ENCODE measurements at places on chromosomes 3 and 15. TPM values are rescaled to one million over a fixed set of nuclear protein-coding genes. Genes with fewer than 3 reads are reported as not detected.

The SEMA5B gene
- 0.03 TPM for polyA plus RNA-seq

The HGD gene
- 48.8 TPM for polyA plus RNA-seq

DNA sequence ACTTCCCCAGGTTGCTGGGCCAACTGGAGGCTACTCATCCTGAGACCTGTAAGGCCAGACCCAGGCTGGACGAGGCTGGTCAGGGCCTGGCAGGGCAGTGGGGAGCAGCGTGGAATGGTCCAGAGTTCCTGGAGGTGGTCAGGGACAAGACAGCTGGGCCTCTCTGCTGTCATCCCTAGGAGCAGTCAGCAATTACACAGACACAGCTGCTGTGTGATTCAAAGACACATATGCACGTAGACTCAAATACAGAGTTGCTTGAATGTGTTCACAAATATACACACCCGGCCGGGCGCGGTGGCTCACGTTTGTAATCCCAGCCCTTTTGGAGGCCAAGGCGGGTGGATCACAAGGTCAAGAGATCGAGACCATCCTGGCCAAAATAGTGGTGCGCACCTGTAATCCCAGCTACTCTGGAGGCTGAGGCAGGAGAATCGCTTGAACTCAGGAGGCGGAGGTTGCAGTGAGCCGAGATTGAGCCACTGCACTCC, 1.5 kb upstream of the CD276 start:
- DNase-seq, result no peak

DNA sequence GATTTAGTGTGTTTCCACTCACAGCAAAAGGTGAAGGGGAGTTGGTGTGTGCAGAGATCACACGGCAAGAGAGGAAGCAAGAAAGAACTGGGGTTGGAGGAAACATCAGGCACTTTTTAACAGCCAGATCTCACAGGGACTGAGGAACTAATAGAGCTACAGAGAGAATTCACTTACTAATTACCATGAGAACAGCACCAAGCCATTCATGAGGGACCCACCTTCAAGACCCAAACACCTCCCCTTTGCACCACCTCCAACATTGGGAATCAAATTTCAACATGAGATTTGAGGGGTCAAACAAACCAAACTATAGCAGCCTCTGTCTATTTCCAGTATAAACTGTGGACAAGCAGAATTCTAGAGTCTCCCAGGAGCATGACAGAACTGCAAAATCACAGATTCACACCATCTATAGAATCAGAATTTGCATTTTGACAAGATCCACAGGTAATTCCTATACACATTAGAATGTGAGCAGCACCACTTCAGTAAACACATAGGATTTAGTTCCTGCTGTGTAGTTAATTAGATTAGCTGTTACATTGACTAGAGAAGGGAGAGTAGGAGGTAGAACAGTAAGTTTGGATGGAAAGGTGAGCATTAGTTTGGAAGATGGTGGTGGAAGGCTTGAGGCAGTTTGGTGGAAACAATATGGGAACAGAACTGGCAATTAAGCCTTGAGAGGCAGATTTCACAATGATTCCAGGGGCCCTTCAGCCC, 311.7 kb downstream of the NSUN3 start:
- DNase-seq, result no peak

- peak; percentile 27 for DNase-seq
These were observed 14.0 kb upstream of the SSUH2 start for GRCh38 chr3:8658306-8659212.

DNA sequence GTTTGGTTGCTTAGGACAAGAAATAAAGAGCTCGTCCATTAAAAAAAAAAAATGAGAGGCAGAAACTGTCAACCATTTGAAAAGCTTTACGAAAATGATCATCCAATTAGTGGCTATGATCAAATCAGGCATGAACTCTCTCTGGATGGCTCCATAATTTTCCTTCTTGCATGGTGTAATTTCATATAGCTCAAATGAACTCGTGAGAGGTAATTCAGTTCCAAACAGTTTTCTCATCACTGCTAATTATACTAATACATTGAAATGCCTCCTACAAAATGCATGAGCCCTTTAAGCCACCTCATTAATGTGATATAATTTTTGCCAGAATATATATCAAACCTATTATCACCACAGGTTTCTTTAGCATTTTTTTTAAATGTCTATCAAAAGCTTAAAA, 239.5 kb upstream of the MEIS2 start:
- no peak for DNase-seq

- no peak for DNase-seq
These were observed 58.4 kb downstream of the DAPK2 start for GRCh38 chr15:63987796-63988378.

DNA sequence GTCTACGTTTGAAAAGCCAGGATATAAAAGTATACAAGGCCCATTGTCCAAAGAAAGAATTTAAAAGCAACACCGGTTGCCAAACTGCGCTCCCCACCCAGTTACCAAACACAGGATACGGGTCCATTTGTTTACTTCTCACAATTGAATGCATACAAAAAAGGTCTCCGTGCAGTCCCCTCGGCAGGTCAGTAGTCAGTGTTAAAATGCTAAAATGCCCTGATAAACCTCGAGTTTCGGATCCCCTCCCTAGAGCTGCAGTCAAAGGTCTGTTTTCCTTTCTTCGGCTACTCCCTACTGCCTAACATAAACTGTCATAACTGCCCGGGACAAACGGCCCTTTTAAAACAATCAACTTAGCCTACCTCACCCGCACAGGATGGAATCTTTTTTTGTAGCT, 534.6 kb downstream of the FOXP1 start:
- no peak for DNase-seq

GRCh38 chr3:175695251-175695650, 836.1 kb downstream of the NAALADL2 start:
- DNase-seq, result no peak

DNA sequence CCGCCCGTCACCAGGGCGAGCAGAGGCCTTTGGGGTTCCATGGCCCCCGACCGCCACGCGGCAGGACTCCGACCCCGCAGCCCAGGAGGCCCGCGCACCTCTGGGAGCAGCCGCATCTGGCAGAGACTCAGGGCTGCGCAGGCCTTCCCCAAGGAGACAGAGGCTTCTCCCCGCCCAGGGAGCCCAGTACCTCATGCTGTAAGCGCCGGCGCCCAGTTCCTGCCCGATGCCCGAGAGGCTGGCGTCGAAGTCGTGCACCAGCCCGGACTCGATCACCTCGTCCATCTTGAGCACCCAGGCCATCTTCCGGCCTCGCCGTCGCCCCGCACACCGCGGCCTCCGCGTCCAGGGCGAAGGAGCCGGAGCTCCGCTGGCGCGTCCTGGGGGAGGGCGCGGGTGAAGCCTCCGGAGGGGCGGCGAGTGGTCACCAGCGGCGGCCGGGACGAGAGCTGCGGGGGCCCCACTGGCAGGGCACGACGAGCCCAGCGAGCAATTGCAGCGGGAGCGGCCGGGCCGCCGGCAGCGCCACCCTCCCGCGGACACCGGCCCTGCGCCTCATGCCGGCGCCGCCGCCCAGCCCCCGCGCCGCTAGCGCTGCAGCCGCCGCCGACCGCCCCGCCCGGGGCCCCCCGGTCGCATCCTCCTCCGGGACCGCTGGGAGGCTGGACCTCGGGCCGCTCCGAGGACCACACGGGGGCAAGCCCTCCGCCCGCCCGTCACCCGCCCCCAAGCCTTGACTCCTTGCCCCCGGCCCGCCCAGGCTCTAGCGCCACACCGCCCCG, 468 bp downstream of the UBP1 start:
- peak; percentile 35 for DNase-seq
